Pancreas (tissue), 10 donors: ENCODE measurements at places on chromosomes 2 and 18. TPM values are rescaled to one million over a fixed set of nuclear protein-coding genes. Genes with fewer than 3 reads are reported as not detected.

HOXD4 gene
- total RNA-seq = not detected

CHST10 gene
- total RNA-seq = 5.6 TPM

GRCh38 chr2:218870984-218871344 lies 9.7 kb upstream of the WNT10A start:
- DNase-seq = no peak

DNA sequence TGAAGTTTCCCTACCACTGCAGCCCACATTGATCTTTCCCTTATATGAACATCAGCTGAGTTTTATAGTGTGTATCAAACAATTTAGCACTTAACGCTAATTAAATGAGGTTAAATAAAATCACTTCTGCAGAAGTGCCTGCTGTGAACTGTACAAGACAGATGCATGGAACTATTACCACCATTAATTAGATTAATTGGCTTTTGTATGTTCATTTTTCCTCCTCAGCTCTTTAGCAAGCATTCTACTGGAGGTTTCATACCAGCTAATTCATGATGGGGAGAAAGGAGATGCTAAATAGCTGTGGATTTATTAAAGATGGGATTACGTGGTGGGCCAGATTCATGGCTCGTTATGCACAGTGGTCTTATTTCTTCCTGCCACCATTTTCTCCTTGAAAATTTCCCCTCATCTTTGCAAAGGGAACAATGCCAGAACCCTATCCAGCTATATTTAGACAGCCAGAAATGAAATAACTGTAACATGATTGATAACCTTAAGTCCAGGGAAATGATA lies 96.7 kb downstream of the CNTNAP5 start:
- no peak for DNase-seq

GRCh38 chr2:508121-508520 lies 169.1 kb downstream of the TMEM18 start:
- DNase-seq = no peak
